Stimulated activated CD4-positive, alpha-beta T cell treated with anti-CD3 and anti-CD28 coated beads, Interleukin-1b, Interleukin-23, amount 100 ng/mL, for 1 hour (primary cell): ENCODE measurements at places on chromosomes 16 and 17.

DNA sequence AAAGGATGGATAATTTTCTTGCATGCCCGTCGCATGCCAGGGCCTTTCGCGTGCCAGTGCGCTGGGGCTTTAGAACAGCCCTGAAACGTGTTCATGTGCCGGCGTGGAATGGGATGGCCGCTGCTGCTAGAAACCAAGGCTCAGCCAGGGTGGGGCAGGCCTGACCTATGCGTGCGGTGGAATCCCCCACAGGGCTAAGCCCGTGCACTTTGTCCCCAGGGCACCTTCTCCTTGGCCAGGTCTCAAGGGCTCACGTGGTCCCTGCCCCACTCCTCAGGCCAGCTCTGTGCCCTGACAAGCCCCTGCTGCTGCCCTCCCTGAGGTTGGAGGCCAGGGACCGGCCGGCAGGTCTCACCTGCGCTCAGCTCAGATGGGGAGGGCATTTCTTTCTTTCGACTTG is 13.1 kb upstream of the RNF213 start:
- no peak for DNase-seq

- DNase-seq: no peak
These were observed 53.0 kb downstream of the SF3B3 start for GRCh38 chr16:70576431-70577255.

DNA sequence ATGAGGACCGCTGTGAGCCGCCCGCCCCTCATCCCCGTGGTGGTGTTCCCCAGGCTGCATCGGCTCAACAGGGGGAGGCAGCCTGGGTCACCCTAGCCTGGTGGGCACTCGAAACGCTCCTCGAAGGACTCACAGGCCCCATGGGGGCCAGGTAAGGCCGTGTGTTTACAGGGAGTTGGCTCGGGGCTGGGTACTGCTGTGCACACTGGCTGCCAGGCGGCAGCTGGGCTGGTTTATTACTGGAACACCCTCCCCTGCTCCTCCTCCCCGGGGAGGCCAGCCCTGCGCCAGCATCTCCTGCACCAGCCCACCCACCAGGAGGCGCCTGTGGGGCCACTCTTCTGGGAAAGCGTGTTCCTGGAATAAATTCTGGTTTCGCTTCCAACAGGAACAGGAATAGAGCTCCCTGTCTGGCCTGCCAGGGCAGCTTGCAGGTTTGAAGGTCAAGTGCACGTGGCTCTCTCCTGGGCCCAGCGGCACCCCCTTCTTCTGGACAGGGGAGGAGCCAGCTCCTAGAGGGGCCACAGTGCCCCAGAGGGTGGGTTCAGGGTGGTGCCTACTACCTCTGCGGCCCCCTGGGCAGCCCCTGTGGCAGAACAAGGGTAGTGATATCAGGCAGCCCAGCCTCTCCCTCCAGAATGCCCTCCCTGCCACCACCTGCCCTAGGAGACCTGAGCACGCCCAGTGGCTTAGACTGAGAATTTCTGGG is 11.3 kb downstream of the MCRIP1 start:
- DNase-seq: no peak

- no peak for DNase-seq
These were observed 19.6 kb downstream of the AKAP1 start for GRCh38 chr17:57104461-57105175.

GRCh38 chr17:37770631-37771518 is 26.0 kb upstream of the HNF1B start:
- DNase-seq: no peak

DNA sequence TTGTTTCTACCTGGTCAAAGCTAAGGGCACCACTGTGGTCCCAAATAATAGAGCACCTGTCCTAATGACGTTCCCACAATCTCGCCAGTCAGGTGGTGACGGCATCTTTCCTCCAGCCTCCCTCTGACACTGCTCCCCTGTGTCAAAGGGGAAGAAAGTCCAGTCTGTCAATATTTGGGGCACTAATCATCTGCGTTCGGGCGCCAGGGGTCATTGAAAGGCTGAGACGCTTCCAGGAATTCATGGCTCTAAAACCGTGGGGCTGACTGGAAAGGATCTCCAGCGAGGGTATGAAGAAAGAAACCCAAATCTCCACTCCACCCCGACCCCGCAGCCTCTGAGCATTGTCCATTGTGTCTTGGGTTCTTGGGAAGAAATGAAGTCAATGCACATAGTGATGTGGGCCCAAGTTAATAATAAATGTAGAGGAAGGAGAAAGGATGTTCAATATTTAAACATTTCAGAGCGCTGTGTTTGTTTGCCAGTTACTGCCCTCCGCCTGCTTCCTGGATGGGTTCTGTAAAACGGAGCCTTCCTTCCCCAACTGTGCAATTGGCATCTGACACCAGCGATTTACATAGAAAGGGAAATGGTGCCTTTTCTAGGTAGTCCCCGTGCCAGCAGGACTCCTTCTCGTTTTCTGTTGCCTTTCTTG is 103.2 kb downstream of the SOCS1 start:
- no peak for DNase-seq

DNA sequence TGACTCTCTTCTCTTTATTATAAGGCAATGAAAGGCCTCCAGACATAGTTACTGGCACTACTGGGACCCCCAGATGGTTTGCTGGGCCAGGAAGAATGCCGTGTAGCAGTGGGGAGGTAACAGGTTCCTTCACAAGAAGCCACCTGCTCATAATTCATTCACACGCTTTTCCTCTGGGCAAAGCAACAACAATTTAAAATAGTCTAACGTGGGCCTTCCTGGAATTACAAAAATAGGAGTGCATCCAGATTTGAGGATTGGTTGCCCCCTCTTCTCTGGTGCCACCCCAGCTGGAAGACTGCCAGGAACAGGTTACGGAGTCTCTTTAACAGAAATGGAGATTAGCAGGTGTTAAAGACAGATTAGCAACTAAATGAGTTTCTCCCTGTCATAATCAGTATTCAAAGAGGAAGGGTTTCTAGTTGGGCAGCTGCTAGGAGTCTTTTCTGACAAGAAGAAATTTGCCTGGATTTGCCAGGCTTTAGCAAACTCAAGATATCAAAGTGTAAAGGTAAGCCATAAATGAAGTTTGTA is 409.6 kb downstream of the NPIPA8 start:
- no peak for DNase-seq

GRCh38 chr16:73140929-73141328 is 93.0 kb upstream of the ZFHX3 start:
- no peak for DNase-seq

- DNase-seq: no peak
These were observed 535.7 kb upstream of the HSBP1 start for GRCh38 chr16:83271970-83272575.

DNA sequence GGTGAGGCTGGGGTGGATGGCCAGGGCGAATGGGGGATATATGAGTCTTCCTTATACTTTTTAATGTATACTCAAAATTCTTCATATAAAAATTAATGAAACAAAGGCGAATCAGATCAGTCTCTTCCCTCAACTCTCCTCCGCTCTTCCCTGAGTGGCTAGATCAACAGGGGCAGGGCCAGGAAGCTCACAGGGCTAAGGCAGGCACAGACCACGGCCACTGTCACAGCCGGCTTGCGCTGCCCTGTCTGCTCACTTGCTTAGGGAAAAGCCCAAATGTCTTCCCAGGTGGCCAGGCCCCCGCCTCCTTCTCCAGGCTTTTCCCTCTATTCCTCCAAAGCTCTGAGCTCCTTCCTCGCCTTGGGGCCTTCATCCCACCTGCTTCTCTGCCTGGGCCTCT is 6.0 kb downstream of the GRIN2C start:
- DNase-seq: no peak

GRCh38 chr16:85586380-85587104 is 26.6 kb upstream of the GSE1 start:
- DNase-seq: no peak
